Common myeloid progenitor, CD34-positive (primary cell): ENCODE measurements at places on chromosomes 5 and 9.

GRCh38 chr9:31140316-31140715 lies 1244.1 kb upstream of the ACO1 start:
- DNase-seq = no peak

GRCh38 chr5:78997090-78997489 lies 12.0 kb upstream of the ARSB start:
- no peak for DNase-seq

DNA sequence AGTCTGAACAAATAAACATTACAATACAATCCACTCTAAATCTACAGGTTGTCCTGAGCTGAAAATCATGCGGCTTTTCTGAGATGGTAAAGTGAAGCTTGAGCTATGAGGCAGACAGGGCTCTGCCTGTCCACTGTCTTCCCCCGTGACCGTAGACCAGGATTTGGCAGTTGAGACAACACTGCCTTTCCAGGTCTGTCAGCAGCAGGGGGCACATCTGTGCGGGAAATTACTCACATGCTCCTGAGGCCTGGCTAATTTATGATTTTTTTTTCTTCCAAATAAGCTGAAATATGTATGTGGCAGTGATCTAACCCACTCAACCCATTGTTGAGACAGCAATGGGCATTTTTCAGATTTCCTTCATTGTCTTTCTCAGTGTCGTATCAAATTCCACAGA lies 307.9 kb downstream of the FBXL7 start:
- DNase-seq = no peak

- no peak for DNase-seq
Measured at GRCh38 chr9:34097865-34098264, 28.6 kb downstream of the DCAF12 start.

DNA sequence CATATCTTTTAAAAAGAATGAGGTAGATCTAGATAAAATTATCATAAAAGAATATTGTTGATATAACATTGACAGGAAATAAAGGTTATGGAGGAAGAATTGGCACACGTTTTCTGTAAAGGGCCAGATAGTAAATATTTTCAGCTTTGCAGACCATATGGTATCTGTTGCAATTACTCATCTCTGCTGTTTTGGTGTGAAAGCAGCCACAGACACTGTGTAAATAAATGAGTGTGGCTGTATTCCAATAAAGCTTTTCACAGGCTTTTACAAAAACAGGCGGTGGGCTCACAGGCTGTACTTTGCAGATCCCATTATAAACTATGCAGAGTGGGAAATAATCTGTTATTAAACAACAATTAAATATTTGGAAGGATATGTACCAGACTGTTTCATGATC lies 87.4 kb downstream of the SGCD start:
- no peak for DNase-seq

DNA sequence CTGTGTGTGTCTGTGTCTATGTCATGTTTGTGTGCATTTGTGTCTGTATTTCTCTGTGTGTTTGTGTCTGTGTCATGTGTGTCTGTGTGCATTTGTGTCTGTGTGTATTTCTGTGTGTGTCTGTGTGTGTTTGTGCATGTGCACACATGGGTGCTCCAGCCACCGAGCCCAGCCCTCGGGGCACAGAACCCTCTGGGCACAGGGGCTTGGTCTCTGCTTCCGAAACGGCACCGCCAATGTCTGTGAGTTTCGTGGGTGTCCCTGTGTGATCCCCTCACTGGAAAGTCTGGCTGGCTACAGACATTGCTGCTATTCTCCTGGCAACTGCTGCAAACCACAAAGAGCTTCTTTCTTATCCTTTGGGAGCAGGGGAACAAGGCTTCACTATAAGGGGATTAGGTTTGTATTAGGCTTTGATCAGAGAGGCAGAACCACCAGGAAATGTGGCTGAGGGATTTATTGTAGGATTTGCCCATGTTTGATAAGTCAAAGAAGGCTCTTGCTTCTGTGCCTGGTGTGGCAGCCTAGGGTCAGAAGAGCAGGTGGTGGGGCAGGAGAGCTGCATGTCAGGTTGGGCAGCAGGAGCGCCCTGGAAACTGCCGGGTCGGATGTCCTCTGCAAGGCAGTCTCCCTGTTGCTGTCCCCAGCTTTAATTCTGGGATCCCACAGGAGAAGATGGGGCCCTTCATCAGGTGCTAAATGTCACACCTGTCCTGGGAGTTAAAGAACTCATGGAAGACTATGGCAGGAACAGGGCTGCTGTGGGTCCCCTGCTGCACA lies 39.6 kb upstream of the FCN1 start:
- DNase-seq = no peak

- DNase-seq = no peak
Measured at GRCh38 chr5:59516161-59516560, 377.4 kb downstream of the PDE4D start.
